ENCODE measurements at places on chromosomes 2 and 18.

GRCh38 chr2:142165790-142166189 lies 35.0 kb upstream of the LRP1B start:
- no peak for DNase-seq

DNA sequence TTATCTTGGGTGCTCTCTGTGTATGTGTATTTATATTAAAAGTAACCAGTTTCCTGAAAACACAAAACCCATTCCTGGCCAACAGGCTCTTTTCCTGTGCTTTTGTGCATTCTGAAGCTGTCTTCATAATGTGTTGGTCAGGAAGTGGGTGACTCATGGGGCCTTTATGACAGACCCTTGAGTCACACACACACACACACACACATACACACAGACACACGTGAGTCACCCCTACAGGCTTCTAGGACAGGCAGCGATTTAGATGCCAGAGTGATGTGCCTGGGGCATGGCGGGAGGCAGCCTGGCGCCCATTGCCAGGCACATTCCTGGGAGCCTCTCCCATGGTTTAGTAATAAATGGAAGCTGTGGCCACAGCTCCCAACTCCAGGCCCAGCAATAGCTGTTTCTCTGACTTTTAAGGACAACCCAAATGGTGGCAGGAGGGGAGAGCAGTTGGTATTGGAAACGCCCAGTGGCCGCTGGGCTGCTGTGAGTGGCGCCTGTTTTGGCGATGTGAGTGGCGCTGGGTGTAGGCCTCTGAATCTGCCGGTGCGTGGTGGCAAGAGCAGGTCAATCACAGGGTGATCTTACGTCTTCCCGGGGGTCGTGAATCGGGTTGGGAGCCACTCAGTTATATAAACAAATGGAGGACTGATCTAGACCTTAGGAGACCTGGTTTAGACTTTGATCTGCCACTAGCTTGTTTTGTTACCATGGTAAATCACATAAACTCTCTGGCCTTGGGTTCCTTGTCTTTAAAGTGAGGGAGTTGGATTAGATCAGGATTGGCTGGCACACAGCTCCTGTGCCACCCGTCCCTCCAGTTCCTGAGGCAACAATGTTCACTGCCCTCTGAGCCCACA lies 150.7 kb upstream of the DLX2 start:
- no peak for DNase-seq

DNA sequence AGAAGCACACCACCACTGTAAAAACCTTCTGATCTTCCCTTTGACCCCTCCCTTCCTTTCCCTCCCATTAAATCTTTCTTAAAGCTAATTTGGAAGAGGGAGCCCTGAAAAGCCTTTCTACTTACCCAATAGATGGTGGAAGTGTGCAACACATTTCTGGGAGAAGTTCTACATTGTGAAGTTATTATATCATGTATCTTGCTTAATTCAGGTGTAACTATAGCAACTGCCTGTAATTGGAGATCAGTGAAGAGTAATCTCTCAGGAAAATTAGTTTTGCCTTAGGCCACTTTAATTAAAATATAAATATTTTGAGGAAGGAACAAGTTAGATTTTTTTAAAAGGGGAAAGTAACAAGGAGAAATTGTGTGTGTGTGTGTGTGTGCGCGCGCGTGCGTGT lies 266.0 kb downstream of the SH3BP4 start:
- DNase-seq, result no peak

GRCh38 chr2:54332386-54332785 lies 76.4 kb upstream of the TSPYL6 start:
- no peak for DNase-seq

DNA sequence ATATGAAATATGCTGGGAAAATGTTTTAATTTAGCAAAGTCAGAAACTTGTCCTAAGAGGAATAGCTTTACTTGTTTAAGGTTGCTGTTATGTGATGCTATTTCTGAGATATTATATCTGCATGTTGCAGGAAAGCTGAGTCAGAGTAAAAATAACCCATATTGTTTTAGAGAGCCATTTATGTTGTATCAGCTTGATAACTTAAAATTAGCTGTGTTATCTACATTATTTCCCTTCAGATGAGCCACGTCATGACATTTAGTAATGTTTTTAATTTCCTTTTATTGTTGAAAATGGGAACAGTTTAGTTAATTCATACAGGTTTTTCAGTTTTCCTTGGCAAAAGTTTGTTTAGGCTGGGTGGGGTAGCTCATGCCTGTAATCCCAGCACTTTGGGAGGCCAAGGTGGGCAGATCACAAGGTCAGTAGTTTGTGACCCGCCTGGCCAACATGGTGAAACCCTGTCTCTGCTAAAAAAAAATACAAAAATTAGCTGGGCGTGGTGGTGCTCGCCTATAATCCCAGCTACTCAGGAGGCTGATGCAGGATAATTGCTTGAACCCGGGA lies 55.8 kb downstream of the TTC27 start:
- DNase-seq, result no peak

DNA sequence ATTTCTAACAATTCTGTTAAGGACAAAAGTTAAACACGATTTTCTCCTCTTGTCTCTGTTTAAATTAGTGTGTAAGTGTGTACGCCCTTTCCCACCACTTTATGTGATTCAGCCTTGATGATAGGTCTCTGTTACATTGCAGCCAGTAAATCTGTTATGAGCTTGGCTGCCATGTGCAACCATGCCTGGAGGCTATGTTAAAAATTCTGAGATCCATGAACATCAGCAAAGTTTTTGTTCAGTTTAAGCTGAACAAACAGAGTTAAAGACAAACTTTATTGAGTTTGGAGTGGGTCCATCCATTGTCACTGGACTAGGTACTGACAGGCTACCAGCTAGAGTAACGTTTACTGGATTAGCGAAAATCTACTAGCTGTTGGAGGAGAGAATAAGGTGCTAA lies 110.4 kb downstream of the NCKAP5 start:
- DNase-seq, result no peak

- no peak for DNase-seq
Observed at GRCh38 chr2:128662051-128662471, 343.4 kb upstream of the HS6ST1 start.

- DNase-seq, result no peak
Observed at GRCh38 chr2:64551851-64552250, 27.7 kb downstream of the AFTPH start.

- no peak for DNase-seq
Observed at GRCh38 chr2:137968477-137969417, 4.5 kb downstream of the HNMT start.

DNA sequence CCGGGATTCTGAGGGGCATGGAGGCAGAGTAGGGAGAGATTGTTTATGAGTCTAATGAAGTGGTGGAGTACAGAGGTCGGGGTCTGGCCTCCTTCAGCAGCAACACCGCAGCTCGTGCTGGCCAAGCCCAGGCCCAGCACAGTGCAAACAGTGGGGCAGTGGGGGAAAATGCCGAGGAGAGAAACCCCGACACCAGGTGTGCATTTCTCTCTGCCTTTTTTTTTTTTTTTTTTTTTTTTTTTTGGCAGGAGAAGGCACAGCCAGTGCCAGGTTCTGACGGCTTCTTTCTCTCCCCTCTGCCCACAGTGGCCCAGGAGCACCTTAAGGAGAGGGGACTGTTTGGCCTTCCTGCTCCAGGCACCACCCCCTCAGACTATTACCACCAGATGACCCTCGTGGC lies 219.3 kb downstream of the GLI2 start:
- no peak for DNase-seq

DNA sequence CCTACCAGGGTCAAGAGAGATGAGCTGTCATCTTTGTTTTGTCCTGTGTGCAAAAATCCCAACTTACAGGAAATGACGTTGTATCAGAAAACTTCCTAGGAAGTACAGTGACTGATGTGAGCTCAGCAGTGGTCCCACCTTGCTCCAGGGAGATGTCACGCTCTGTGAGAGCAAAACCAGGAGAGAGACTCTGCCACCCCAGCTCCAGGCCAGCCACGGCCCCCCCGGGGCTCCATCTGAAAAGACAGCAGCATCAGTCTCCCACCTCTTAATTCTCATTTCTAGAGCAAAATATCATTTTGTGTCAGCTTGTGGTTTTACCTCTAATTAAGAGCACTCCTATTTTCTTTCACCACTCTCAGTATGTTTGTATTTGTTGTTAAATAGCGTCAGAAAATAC lies 57.5 kb downstream of the MYL12B start:
- no peak for DNase-seq

GRCh38 chr2:187574969-187575750 lies 20.9 kb upstream of the TFPI start:
- DNase-seq, result no peak

- no peak for DNase-seq
Observed at GRCh38 chr18:808086-808485, 4.0 kb downstream of the YES1 start.

DNA sequence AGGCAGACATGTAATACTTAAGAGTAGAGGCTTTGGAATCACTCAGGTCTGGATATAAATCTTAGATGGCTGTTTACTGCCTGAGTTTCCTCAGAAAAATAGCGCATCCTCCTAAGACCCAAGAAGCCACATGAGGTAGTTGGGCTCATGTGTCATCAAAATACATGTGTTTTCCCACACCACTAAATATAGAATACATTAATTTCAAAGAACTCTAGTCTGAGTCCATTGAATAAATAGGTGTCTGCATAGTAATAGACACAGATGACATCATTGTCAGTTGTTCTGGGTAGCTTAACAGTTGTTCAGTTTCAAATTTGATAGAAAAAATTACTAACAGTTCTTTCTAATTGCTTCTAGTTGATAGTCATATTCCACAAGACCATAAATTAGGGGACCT lies 9.6 kb downstream of the PPP1R1C start:
- DNase-seq, result no peak

- DNase-seq, result no peak
Observed at GRCh38 chr2:215486291-215487001, 50.6 kb upstream of the FN1 start.

GRCh38 chr2:168727904-168728470 lies 74.5 kb upstream of the NOSTRIN start:
- DNase-seq, result no peak

GRCh38 chr18:77063260-77063659 lies 69.3 kb downstream of the MBP start:
- DNase-seq, result no peak

- no peak for DNase-seq
Observed at GRCh38 chr18:62588217-62588616, 65.4 kb downstream of the ZCCHC2 start.

GRCh38 chr2:186477790-186478189 lies 8.3 kb upstream of the ZC3H15 start:
- DNase-seq, result no peak

- DNase-seq, result no peak
Observed at GRCh38 chr2:99597616-99598015, 107.8 kb upstream of the REV1 start.

DNA sequence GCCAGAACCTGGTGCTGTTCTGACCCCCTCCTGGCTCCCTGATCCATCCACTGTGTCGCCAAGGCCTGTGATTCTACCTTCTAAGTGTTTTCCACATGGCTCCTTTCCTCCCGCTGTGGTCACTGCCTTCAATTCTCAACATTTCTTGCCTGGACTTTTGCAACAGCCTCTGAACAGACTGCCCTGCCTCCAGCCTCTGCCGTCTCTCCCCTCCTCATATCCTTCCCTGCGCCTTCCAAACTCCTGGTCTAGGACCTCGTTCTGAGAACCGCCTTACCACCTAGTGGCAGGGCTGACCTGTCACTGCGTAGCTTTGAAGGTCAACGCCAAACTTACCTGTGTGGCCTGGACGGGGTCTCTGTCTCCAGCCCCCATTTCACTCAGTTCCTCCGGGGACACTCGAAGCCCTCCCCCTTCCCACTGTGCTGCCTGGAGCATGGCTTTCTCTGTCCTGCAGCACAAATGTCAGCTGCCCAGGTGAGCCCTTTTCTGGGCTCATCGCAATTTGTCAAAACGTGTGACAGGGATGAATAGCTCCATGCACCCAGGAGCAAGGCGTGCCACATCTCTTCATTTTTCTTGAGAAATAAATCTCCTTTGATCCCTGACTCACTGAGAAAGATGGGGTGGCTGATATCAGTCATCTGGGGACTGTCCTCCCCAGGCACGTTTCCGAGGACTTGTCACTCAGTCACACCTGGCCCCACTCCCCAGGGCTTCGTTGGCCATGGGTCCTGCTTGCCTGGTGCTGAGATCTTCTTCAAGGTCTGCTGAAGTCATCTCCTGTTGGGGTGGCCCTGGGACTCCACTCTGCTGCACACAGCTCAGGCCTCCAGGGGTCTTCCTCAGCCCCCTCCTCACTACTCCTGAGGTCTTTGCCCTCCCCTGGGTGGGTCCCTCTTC lies 46.7 kb downstream of the LDLRAD4 start:
- DNase-seq, result no peak

DNA sequence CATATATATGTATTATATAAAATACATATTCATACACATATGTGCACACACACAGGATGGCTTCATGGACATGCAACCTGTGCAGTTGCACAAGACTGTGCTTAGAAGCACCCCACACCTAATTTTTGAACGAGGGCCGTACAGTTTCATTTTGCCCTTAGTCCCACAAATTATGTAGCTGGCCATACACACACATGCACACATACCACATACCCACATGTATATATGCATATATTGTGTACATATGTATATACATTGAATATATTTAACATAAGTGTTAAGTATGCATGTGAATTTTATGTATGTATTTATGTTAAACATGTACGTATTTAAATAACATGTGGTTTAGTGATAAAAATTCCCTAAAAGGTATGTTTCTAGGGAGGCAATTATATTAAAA lies 18.3 kb downstream of the GPATCH11 start:
- DNase-seq, result no peak

GRCh38 chr2:67783026-67783425 lies 279.8 kb downstream of the C1D start:
- no peak for DNase-seq

DNA sequence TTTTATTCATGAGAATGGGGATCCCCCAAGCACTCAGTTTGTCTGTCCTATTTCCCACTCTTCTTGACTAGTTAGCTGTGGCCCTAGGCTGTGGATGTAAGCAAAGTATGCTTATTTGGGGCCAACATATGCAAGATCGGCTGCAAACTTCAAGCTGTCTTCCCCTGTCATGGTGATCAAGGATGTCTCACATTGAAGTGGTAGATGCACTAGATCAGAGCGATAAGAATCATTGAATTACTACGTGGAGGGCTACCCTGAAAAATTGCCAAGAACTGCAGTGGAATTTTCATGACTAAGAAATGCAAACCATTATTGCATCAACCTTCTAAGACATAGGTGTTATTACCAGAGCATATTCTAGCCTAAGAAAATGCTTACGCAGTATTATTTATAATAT lies 527.4 kb downstream of the RNF144A start:
- no peak for DNase-seq

GRCh38 chr18:36843199-36843598 lies 14.3 kb downstream of the KIAA1328 start:
- no peak for DNase-seq

GRCh38 chr2:168072626-168073303 lies 174.6 kb downstream of the STK39 start:
- no peak for DNase-seq

GRCh38 chr2:119202610-119203310 lies 20.9 kb upstream of the STEAP3 start:
- DNase-seq, result no peak

GRCh38 chr2:233489143-233489542 lies 77.4 kb downstream of the USP40 start:
- no peak for DNase-seq

DNA sequence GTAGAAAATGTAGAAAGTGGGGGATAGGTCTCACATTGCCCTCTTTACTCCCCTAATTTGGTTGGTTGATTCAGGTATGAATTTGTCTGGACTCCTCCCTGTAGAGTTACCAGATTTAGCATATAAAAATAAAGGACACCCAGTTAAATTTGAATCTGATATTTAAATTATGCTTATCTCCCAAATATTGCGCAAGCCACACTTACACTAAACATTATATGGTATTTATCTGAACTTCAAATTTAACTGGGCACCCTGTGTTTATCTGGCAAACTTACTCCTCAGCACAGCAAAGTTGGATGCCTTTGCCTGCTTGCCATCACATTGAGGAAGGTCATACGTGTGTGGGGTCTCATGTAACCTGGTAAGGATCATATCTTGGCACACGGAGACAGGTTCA lies 882.4 kb upstream of the FAM98A start:
- no peak for DNase-seq
